C1 segment of cervical spinal cord (tissue), 14 donors: ENCODE measurements at places on chromosomes 3 and 15.

DNA sequence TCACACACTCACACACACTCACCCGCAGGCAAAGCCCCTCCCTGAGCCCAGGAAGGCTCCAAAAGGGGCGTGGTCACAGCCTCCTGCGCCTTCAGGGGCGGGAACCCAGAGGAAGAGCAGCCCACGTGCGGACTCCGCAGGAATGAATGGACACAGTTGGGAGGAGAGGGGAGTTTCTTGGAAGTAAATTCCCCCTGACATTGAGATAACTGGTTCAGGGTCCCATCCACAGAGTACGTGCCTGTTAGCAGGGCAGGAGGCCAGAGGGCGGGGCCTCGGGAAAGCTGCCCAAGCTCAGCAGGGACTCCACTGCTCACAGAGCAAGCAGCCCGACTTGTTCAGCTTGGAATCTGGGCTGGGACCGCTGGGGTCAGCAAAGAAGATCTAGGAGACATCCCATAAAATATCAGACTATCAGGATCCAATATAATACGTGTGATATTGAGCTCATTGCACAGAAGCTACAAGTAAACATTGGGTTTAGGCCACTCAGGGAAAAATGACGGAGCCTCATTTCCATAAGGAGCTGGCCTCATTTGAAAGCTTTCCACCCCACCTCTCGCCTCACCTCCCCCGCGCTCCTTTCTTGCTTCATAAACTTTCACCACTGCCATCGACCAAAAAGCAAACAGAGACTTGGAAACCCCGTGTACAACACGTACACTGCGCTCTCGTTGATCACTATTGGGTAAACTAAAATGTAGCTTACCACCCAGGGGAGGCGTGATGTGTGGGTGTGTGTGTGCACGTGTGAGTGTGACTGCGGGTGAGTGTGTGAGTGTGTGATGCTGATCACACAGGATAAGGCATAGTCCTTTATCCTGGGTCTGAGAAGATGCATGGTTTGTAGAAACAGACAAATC, 36.0 kb downstream of the TM2D3 start:
- no peak for DNase-seq

GRCh38 chr3:56748663-56749231, 53.0 kb downstream of the ARHGEF3 start:
- no peak for DNase-seq

GRCh38 chr3:56309465-56309864, 158.8 kb downstream of the ERC2 start:
- no peak for DNase-seq

- DNase-seq: no peak
These were observed 366.3 kb downstream of the FEZF2 start for GRCh38 chr3:62007036-62007435.

DNA sequence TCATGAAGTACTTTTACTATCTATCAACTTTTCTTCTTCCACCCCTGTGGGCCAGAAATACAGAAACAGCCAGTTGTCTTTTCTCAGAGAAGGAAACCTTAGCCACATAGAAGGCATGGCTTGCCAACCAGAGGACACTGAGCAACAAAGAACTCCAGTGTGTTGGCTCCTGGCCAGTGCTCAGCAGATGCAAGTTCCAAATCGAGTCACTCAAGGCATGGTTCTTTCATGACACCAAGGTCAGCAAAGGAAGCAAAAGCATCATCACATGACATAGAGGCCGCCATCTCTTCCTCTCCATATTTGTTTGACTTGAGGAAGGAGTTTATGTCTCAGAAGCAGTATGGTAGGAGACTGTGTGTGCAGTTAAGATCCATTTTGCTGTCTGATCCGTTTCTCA, 92.2 kb downstream of the MYLK start:
- DNase-seq: no peak

GRCh38 chr3:48952510-48953118, 34.0 kb downstream of the ARIH2 start:
- DNase-seq: no peak

DNA sequence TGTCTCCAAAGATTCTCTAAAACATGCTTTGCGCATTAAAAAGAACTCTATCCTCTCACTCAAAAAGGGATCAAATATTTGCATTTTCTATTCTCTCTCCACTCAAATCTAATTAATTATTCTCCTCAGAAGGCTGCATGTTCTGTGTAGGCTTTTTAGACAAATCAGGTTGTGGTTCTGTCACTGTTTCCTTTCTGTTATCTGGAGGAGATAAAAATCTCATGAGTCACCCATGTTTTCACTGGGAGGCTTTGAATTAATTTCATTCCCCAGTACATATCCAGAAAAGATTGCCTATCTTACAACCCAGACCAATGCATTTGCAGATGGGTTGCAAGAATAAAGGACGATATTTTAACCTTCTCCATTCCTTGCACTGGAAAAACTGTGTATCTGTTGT, 446.5 kb downstream of the GRM7 start:
- no peak for DNase-seq

DNA sequence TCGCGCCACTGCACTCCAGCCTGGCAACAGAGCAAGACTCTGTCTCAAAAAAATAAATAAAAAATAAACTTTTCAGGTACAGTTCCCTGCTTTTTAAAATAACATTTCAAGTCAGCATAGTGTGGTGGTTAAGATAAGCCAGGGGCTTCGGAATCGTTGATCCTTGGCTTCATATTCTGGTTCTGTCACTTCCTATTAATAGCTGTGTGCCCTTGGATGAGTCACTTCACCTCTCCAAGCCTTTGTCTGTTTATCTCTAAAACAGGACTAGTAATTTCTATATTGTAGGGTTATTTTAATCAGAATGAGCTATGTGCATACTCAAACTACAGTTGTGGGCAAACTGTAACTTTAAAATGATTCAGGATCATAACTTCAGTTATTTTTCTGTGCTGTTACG, 53.8 kb upstream of the SENP5 start:
- DNase-seq: no peak

- no peak for DNase-seq
These were observed 56.9 kb downstream of the CEP152 start for GRCh38 chr15:48754011-48754410.

DNA sequence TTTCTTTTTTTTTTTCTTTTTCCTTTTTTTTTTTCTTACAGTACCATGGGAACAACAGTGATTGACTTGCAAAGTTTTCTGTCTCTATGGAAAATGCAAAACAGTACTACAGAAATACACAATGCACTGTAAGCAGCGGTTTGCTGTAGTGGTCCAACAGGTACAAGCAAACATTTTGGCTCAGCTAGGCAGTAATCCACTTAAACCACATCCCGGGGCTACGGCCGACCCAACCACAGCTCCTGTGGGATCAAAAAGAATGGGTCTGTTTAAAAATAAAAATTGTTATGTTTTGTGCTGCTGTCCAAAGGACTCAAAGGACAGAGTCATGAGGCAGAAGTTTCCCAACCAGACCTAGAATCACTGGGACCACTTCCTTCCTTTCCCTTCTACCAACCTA, 667.1 kb upstream of the ADAMTS9 start:
- DNase-seq: no peak
